ENCODE measurements at places on chromosomes 4 and X.

GRCh38 chrX:151609222-151609621 is 45.7 kb downstream of the PASD1 start:
- DNase-seq, result no peak

DNA sequence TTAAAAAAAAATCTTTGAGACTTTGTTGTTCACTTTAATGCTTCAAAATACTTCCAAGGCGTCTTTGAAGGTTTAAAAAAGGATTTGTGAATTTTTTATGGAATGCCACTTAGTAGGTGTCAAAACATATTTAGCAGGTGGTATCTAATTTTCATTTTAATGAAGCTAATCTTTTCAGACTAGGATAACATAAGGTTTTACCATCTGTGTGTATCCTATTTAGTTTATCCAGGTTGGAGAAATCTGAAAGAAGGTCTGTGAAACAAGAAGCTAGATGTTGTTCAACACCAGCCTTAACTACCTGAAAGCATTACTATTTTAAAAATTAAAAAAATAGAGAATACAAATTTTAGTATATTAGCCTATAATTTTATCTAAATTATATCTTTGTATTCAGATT is 193.4 kb downstream of the GRID2 start:
- DNase-seq, result no peak

DNA sequence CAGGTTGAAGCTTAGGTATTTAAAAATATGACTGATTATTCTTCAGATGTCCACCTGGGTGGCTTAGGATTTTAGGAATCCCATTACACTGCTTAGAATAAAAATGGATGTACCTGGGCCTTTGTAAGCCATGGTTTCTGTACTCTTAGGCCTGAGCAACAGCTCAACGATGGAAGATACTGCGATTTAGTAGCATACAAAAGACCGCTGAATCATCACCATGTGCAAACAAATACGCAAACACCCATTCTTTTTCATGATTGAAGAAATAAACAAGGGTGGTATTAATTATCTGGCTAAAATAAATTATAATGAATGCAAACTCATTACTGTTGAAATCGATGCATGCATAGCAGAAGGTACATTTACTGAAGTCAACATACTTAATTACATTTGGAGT is 188.9 kb downstream of the ZNF330 start:
- no peak for DNase-seq

DNA sequence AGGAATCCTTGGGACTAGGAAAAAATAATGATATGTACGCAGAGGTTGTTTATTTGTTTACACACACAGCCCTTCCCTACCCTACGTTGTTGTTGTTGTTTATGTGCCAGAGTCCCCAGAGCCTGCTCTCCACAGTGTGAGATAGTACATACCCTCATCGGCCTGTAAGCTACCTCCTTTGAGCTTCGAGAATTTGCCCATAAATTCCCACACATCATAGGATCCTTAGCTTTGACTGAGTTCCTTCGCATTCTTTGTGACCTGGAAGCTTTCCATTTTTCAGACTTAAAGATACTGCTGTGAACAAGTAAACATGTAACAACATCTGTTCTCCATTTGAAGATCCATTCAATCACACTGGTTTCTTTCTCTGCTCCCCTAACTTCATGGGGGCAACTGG is 114.5 kb downstream of the IRF2 start:
- no peak for DNase-seq

DNA sequence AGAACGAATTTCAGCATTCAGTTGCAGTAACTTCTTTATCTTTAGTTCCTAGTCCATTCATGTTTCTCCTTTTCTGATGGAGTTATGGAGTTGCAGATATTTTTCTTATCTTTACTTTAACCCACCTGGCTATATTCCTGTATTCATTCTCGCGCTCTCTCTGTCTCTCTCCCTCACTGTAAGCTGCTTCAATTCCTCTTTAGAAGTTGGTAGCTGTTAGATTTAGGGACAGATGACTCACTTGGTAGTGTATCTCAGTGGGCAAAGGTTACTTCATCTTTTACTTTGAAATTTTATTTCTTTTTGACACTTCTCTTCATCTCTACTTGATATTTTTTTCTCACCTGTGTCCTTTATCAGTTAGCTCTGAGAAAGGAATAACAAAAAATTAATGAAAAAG is 49.6 kb upstream of the BRS3 start:
- DNase-seq, result no peak

GRCh38 chr4:55468724-55469123 is 73.0 kb downstream of the TMEM165 start:
- no peak for DNase-seq

- DNase-seq, result no peak
These were observed 7.0 kb downstream of the AMMECR1 start for GRCh38 chrX:110310896-110311295.

DNA sequence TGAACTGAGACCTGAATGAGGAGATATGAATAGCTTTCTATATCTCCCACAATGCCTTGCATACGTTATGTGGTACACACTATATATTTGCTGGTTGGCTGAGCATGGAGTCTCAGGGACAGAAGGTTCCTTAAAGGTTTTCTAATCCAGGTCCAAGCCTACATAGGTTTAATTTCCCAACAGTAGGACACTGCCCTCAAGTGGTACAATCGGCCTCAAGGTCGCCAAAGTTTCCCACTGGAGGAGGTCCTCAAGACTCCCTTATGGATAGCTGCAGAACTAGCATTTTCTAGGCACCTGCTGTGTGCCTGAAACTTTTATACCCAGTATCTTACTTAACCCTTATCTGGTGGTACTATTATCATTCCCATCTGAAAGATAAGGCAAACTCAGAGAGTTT is 21.0 kb upstream of the EFNB1 start:
- no peak for DNase-seq

DNA sequence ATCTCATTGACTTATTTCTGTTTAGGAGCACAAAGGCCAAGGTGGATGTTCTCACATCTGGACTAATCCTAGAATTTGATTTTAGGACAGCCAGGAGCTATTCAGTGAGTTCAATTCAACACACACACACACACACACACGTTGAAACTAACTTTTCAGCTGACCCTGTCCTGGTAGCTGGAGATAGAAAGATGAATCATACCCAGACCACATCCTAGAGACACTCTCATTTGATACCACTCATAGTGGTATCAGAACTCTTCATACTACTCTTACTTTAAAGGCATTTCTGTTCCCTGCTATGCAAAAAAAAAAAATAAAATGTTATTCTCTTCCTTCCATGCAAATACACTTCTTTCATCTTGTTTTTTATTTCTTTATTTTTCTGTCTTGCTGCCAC is 36.7 kb downstream of the KLF8 start:
- no peak for DNase-seq

GRCh38 chr4:1959104-1959384 is 49.7 kb downstream of the NELFA start:
- DNase-seq, result no peak

- no peak for DNase-seq
These were observed 107.0 kb upstream of the CTSO start for GRCh38 chr4:156060661-156061060.

DNA sequence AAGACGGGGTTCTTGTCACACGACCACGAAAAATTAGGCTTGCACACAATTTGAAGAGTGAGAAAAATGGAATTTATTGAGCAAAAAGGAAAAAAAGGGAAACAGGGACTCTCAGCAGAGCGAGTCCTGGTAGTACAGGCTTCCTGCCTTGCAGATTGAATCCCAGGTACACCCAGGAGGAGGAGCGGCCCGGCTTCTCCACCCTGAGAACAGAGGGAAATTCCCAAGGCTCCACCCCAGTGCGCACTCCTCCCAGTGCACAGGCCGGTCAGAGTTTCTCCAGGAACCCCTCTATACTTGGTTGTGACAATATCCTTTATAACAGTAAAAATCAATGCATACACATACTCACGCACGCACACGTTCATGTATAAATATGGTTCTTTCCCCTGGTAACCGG is 22.0 kb downstream of the SLC4A4 start:
- DNase-seq, result no peak

DNA sequence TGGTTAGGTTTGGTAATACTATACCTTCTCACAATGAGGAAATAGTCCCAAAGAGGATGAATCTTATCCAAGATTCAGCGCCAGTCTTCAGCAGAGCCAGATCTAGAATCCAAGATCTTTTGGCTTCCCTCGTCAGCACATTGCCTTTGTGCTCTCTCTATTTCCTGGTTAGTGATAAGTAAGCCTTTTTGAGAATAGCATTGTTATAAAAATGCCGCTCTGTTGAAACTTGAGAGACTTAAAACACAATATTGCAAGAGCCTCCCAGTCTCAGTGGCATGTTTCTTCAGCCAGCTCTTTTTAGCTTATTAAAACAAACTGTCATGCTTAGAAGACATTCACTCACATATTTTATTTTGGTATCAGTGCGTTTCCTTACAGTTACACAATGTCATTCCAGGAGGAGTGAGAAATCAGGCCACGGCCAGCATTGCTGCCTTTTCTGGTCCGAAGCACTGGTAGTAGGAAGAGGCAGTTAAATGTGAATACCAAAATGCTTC is 141.4 kb downstream of the KLHL8 start:
- no peak for DNase-seq

DNA sequence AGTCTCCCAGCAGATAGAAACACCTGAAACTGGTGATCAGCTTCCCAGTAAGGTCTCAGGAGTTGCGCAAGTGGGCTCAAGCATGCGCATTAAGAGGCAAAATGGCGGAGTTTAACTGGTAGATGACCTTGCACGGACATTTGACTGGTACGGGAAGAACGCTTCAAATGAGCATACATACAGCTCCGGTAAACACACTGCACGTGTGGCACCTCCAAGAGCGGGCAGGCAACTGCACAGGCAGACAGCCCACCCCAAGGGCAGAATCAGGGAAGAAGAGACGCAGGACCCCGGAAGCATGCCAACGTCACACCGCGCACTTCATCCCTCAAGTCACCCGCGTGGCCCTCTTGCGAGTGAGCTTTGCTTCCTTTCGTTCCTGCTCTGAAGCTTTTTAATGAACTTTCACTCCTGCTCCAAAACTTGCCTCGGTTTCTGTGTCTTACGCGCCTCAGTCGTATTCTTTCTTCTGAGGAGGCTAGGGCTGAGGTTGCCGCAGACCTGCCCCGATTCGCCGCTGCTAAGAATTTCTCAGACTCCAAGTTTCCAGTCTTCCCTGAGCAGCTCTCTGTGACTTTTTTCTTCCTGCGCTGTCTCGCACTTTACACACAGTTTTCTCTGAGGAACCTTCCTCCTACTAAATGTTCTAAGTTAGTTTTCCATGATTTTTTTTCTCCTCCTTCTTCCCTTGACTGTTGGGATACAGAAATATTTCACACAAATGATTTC is 180.7 kb upstream of the ZFP42 start:
- DNase-seq, result no peak

DNA sequence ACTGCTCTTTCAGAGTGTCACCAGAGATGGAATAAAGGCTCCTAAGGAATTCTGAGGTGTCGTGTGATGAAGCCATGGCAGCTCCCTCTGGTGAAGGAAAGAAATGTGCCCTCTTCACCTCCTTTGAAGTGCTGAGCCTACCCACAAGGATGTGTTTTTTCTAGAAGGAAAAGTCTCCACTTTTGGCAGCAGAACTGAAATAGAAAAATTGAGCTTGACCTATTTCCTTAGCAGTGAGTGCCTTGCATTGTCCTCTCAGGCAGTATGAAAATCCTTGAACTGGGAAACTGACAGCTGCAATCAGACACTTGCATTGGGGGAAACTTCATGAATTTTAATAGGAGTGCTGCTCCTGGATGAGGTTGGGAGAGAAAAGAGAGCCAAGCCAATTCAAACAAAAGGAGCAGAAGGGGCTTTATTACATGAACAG is 95.2 kb downstream of the DCLK2 start:
- no peak for DNase-seq

DNA sequence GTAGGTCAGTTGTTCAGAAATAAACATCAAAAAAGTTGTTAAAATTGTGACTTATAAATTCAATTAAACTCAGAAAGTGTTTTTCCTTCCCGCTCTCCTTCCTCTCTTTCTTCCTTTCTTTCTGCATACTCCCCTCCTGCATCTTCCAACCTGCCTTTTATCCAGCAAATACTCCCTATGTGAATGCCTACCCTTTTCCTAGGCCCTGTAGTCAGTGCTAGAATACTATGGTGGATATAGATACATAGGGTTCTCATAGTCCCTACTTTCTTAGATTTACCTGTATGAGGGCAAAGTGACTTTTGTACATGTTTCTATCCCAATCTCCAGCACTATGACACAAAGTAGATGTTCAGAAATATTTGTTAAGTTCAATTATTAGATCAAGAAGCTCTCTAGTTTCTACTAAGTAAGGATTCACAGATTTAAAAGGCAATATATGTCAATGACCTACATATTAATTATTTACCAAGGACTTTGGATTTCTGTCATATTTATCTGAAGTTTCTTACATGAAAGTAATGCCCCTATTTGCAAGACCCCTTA is 732 bp downstream of the SULT1E1 start:
- no peak for DNase-seq

GRCh38 chr4:5040856-5041620 is 10.2 kb upstream of the STK32B start:
- DNase-seq, result no peak

DNA sequence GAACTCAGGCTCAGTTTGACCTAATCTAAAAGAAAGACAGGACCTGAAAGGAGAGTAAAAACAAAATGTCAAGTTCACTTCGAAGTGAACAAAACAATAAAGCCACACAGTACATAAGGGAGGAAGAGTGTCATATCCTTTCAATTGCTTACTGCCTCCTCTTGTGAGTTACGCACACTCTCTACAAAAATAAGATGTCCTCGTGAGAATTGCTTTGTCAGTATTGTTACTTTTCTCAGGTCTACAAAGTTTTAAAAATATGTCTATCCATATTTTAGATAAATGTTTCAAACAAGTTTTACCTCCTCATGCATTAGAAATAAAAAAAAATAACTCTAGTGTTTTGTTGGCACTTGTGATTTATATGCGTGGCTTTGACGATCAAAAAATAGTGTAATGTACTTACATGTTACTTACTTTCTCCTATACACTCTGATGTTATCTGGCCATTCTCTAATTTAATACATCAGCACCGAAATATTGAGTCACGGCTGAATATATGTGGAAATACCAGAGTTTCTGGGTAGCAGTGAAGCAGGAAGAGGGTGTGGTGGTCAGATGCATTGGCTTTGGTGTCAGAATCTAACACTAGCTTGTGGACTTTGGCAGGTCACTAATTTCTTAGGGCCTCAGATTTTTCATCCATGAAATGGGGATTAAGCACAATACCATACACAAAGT is 8.1 kb upstream of the MRPL1 start:
- DNase-seq, result no peak

- no peak for DNase-seq
These were observed 9.3 kb downstream of the SPATA4 start for GRCh38 chr4:176186067-176186466.

Data from GM18507 (cell line).